ENCODE measurements at places on chromosomes 2 and 18. TPM values are rescaled to one million over a fixed set of nuclear protein-coding genes. Genes with fewer than 3 reads are reported as not detected.

The ALPG gene
- total RNA-seq, result not detected

The NT5DC4 gene
- not detected for total RNA-seq

The DCDC2C gene
- total RNA-seq, result not detected

The TMEM18 gene
- total RNA-seq, result 33.6 TPM

The B3GNT7 gene
- 14.3 TPM for total RNA-seq

The ABCA12 gene
- total RNA-seq, result not detected

The OTOS gene
- total RNA-seq, result not detected

The SLC35G4 gene
- total RNA-seq, result not detected

The ST6GAL2 gene
- total RNA-seq, result 1.0 TPM

The ANKRD30B gene
- not detected for total RNA-seq

The NMUR1 gene
- not detected for total RNA-seq

The WNT6 gene
- total RNA-seq, result 1.3 TPM

The DSC2 gene
- 4.2 TPM for total RNA-seq

The MC5R gene
- not detected for total RNA-seq

The CFC1 gene
- 0.34 TPM for total RNA-seq

The G6PC2 gene
- total RNA-seq, result not detected

The CD8B gene
- total RNA-seq, result 0.22 TPM

The CIB4 gene
- not detected for total RNA-seq

The LAMA1 gene
- total RNA-seq, result 5.2 TPM

The INPP4A gene
- 23.8 TPM for total RNA-seq

The GALNT14 gene
- total RNA-seq, result 1.1 TPM

The GPR75 gene
- 4.9 TPM for total RNA-seq

The CSRNP3 gene
- total RNA-seq, result 9.6 TPM

The DNAH6 gene
- total RNA-seq, result 0.88 TPM

The ANKZF1 gene
- 36.4 TPM for total RNA-seq

The CFAP65 gene
- total RNA-seq, result 0.95 TPM

The EPB41L3 gene
- 47.4 TPM for total RNA-seq

The FECH gene
- 19.3 TPM for total RNA-seq

The MC4R gene
- total RNA-seq, result not detected

The LRRC30 gene
- not detected for total RNA-seq

The ANKRD29 gene
- 25.7 TPM for total RNA-seq
